ENCODE measurements at places on chromosomes 12 and 14.
A peak's percentile ranks its signal among the peaks of the same experiment; 100 is the strongest.

- DNase-seq, result no peak
Measured at GRCh38 chr14:67734675-67735074, 33.0 kb downstream of the RDH12 start.

GRCh38 chr12:108685469-108686260 lies 45.7 kb downstream of the CORO1C start:
- DNase-seq, result no peak

DNA sequence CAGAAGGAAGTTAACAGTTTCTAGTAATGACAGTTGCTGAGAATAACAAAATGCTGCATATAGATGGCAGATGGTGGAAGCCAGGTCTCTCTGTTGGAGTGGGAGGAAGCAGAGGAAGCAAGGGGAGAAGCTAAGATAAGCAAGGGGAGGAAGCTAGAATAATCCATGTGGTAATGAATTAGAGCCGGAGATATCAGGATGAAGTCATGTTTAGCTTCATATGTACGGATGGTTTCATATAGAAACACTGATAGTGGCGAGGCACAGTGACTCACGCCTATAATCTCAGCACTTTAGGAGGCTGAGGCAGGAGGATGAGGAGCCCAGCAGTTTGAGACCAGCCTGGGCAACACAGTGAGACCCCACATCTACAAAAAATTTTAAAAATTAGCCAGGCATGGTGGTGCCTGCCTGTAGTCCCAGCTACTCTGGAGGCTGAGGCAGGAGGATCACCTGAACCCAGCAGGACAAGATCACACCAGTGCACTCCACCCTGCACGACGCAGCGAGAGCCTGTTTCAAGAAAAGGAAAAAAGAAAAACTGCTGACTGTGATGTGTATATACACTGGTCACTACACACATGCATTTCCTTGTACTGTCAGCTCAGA lies 49.2 kb downstream of the ANAPC7 start:
- no peak for DNase-seq

GRCh38 chr12:47954467-47955045 lies 8.8 kb upstream of the TMEM106C start:
- no peak for DNase-seq

DNA sequence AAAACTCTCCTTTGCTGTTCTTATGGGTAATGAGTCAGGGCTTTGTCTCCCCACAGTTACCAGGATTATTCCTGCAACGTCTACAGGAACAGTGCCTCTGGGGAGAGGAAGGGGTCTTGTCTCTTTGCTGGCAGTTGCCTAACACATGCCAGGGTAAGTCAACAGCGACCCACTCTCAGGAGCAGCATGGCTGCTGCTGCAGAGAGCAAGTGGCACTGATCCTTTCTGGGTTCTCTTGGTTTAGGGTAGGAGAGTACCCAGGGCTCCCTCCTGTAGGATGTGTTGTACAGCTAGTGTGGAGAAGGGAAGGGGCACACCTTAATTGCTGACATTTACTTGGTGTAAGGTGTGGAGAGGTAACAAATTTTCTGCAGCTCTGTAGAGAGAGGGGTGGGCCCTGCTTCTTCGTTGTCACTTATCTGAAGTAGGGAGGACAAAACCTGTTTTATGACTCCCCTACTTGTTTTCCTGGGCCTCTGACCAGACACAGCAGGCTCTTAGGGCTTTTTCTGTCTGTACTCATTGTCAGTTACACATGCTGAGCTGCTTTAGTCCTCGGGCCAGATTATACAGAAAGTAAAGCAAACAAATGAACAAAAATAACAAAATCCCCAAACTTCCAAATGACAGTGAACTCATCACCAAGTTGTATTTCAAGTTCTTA lies 168.2 kb downstream of the ACSS3 start:
- DNase-seq, result no peak

DNA sequence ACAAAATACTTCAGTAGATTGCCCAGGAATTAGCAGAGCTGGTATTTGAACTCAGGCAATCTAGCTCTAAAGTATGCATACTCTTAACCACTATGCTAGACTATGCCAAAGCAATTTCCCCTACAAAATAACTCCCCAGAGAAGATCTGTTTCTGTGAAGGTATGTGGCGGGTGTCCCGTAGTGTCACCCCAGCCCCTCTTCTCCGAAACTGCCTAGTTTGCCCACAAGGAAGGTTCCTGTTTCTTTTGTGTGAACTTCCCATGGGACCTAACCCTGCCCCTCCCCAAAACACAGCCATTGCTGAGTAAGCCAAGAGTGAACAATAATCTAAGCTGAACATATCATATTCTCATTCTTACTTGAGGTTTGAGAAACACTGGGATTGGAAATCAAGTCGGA lies 15.5 kb upstream of the RAP1B start:
- DNase-seq, result no peak

- no peak for DNase-seq
Measured at GRCh38 chr14:75369506-75369905, 58.3 kb upstream of the JDP2 start.

- DNase-seq, result no peak
Measured at GRCh38 chr14:98666545-98666944, 605.5 kb downstream of the BCL11B start.

GRCh38 chr12:113040722-113041171 lies 15.8 kb upstream of the DTX1 start:
- DNase-seq, result no peak

DNA sequence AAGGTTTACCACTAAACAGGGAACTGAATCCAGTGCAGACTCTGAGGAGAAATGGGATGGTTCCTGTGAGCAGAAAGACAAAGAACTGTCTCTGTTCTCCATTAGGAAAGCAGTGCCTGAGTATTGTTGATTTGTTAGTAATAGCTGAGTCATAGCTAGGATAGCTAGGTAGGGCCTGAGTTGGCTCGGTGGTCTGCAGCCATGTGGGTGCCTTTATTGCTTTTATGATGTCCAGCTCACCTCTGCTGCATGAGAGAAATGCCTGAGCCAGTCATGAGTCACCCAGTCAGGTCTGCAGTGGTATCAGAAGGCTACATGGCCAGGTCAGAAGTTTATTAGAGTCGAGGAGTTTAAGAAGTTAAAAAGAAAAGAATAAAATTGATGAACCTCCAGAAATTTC lies 24.2 kb downstream of the TRHDE start:
- DNase-seq, result no peak

GRCh38 chr14:77116172-77116817 lies 18.2 kb downstream of the CIPC start:
- DNase-seq, result no peak

DNA sequence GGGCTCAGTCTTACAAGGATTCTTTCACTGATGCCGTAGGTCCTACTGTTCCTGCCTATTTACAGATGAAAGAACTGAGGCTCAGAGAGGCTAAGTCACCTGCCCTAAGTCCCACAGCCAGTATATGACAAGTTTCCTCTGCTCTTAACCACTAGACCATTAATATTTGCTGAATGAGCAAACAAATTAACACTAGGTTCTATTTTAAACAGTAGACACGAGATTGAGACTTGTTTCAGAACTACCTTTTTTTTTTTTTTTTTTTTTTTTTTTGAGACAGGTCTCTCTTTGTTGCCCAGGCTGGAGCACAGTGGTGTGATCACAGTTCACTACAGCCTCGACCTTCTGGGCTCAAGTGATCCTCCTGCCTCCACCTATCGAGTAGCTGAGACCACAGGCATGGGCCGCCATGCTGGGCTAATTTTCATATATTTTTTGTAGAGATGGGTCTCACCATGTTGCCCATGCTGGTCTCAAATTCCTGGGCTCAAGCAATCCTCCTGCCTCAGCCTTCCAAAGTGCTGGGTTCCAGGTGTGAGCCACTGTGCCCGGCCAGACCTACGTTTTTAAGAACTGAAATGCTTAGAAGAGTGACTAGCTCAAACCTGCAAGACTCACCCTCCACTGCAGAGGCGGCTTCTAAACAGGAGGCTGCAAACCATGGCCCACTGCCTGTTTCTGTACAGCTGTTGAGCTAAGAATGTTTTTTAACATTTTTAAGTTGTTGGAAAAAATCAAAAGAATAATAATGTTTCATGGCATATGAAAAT lies 12.9 kb downstream of the SYNE3 start:
- no peak for DNase-seq

- no peak for DNase-seq
Measured at GRCh38 chr12:123388177-123388950, 4.4 kb downstream of the KMT5A start.

DNA sequence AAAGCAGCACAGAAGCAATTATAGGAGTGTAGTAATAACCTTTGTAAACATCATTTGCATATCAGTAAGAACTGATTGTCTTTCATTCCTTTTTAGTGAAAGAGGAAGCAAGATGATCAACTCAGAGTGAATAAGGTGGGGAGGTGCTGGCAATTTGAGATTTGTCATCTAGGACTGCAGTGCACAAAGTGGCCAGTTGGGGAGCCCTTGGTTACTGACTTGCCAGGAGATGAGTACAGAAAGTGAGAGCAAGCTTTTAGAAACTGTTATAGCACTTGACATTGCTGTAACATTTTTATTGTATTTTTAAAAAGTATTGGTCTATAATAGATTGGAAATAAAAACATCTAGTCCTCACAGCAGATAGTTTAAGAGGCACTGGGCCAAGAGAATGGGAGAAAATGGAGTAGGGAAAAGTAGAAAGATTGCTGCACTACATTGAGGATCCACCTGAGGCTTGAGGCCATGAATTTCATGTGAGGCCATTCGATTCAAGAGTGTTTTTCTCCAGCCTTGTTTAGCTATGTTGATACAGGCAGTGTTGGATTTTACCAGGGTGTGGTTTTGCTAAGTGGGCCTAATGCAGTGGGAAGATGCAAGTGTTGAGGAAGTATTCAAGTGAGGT lies 98.2 kb downstream of the SNAPC1 start:
- DNase-seq, result peak; percentile 61

GRCh38 chr14:105531894-105532623 lies 5.7 kb downstream of the TMEM121 start:
- DNase-seq, result no peak

- DNase-seq, result no peak
Measured at GRCh38 chr14:72679141-72679535, 214.8 kb downstream of the DPF3 start.

DNA sequence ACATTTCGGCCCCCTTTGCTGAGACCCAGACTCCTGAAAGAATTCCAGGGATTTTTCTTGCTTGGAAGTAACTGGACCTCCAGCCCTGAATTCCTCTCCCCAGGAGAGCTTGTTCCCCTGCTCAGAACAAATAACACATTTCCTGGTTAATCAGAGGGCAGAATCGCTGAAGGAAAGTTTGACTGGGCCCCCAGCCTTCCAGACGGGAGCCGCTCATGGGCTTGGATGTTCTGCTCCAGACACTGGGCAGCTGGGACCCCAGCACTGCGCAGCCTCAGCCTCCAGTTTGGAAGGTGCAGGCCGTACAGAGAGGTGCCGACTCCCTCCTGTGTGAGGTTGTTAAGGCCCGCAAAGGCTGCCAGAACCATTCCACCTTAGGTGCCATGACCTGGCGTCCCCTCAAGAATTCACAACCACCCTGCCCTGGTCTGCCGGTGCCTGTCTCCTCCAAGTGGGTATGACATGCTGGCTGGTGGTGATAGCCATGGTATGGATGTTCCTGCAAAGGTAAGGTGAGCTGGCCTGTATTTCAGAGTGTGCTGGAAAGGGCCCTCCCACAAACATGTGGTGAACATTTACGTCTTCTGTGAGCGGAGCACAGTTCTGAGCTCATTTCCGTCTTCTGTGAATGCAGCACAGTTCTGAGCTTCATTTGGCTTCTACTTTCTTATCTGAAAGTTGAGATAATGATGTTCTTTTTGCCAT lies 5.1 kb upstream of the LTBP2 start:
- no peak for DNase-seq

- DNase-seq, result no peak
Measured at GRCh38 chr14:94646481-94646880, 34.3 kb downstream of the SERPINA3 start.

DNA sequence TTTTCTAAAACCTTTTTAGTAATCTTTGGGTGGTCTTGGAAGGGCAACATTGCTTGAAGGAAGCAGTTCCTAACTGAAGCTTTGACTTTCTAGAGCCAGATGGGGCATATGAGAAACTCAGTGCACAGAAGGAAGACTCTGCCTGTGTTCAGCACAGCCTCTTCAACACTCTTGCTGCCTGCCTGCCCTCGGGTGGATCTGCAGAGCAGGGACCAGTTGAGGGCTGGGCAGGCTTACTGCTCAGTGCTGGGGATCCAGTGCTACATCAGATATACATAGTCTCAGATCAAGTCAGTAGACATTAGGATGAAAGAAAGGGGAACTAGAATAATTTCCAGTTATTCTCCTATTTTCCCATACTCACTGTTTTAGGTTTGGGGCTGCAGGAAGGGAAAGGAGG lies 29.5 kb upstream of the TMX1 start:
- DNase-seq, result no peak

DNA sequence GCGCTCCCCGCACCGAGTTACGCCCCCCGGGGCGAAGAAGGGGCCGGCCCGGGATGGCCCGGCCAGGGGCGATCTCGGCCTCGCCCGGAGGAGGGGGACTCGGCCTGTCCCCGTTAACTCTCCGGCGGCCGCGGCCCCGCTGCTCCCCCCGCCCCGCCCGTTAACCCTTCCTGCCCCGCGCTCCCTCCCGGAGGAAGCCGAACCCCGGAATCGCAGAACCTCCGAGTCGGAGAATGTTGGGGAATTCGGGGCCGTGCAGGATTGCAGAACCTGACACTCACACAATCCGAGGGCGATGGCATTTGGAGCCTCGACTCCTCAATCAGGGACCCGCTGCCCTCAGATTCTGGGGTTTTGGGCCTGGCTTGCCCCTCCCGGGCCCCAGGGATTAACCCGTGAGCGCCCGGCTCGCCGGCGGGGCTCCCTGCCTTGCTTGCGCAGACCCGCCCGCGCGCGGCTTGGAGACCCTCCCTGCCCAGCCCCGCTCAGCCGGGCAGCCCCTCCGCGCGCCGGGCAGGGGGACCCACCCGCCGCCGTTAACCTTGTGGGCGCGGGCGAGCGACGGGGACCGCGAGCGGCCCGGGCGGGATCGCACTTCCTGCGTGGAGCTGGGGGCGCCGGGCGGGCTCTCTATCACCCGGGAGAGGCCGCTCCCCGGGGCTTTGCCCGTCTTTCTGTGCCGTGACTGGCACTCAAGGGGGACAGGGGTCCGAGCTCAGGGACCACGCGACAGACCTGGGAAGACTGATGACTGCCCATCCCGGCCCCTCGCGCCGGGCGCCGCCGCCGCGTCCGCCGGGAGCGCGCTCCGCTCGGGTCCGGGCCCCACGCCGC lies 18.8 kb downstream of the BEGAIN start:
- no peak for DNase-seq

- DNase-seq, result no peak
Measured at GRCh38 chr14:96380735-96381134, 11.2 kb upstream of the AK7 start.

DNA sequence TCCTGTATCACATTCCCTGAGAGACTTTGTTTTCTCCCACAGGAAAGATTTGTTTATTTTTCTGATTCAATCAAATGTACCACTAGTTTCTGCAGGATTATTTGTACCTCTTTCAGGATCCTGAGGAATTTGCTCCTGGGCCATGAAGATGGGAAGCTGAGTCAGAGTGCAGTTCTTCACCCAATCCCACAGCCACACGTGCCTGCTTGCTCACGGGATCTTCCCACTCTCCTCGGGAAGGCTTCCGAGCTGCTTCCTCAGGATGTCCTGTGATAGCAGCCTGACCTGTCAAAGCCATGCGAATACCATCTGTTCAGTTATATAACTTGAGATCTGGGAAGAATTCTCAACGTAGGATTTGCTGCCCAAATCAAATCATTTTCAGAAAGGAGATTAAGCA lies 41.8 kb upstream of the HIF1A start:
- no peak for DNase-seq

Data from stimulated activated CD4-positive, alpha-beta T cell treated with anti-CD3 and anti-CD28 coated beads, Interleukin-1b, Interleukin-23, amount 100 ng/mL, for 1 hour (primary cell).